D341Med (cell line): ENCODE measurements at places on chromosomes 12 and 14.

DNA sequence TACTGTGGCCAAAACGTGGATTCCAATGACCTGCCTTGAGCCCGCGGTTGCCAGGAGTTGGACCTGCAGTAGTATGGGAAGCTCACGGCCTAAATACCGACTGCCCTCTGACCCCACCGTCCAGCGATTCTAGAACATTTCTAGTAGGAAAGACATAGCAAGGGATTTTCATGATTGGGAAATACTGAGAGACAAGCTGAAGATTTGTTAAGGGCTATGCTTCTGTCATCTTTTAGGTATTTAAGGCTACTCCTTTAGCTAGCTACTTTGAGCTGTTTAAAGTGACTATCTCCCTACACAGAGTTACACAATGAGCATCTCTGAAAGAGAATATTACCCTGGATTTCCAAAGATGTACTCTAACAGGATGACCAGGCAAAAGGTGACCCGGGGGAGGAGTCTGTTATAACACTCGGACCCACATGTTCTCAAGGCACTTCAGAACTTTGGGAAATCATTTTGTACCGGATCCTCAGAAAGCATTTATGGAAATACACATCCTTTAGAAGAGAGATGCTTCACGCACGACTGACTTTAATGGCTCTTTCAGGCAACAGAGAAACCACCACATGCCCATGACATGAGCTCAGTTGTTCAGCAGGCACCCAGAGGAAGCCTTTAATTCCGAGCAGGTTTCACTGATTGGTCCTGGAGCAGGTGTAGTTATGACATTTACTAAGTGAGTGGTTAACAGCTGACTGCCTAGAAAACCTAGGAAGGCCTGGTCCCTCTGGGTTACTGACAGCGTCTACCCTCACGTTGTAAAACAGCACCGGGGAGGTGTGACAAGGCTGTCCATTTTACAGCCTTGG is 4.2 kb downstream of the BAG5 start:
- DNase-seq = no peak

DNA sequence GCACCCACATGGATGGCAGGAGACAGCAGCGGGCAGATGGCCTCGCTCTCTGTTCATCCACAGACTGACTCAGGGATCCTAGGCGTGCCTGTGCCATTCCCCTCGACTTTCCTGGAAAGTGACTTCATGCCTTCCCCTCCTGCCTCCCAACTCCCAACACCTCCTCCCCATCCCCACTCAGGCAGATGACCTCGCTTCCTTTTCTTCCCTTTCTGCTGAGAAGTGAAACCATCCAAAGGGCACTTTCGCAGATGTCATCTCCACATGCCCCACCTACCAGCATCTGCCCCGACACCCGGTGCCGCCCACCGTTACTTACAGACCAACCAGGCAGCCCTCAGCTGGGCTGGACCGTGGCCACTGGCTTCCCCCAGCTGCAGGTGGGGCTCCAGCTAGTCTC is 29.6 kb downstream of the BEGAIN start:
- no peak for DNase-seq

DNA sequence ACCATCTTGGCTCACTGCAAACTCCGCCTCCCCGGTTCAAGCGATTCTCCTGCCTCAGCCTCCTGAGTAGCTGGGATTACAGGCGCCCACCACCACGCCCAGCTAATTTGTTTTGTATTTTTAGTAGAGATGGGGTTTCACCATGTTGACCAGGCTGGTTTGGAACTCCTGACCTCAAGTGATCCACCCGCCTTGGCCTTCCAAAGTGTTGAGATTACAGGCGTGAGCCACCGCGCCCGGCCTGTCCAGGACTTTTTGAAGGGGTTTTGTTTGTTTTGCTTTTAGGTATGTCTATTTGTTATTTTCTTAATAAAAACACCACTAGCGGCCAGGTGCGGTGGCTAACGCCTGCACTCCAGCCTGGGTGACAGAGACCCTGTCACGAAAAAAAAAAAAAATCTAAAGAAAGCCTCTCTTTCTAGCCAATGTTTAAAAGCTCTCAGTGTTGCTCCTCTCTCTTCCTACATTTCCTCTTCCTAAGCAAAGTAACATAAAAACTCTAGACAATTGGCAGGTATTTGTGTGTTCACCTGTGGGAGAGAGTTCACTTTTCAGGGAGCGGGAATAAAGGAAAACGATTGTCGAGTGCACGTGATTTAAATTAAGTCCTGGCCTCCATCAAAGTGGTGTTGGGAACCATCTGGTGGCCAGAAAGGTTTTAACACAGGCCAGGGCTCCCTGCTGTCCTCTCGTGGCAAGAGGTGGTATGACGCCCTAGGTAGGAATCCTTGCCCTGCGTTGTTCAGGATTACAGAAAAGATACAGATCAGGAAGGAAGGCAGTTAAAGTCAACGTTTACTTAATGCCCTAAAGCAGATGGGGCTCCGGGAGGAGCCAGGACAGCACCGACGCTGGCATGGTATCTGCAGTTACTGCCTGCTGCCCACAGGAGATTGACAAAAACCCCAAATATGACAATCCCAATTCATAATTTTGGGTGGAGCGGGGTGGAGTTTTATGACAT is 36.2 kb upstream of the ATP23 start:
- DNase-seq = peak; percentile 85

DNA sequence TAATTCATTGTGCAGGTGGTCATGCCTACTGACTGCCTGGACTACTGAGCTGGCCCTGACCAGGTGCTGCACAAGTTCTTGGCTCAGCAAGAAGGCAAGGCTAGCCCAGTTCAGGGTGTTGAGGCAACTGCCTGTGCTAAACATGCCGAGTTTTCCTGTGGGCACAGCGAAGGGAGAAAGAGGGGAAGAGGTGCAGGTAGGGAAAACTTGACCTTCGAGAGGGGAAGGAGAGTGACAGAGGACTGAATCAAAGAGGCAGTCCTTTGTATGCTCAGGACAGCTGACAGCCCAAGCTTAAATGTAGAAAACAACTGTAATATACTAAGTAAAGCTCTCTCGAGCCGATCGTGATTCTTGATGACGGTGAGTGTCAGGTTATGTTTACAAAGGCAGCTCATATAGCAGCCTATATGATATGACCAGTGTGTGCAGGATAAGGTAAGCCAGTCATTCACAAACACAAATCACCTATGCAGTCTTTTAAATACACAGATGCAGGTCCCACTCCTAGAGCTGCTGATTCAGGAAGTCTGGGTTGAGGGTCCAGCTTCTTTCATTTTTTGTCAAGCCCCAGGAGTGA is 2.6 kb downstream of the IRAK3 start:
- DNase-seq = no peak

DNA sequence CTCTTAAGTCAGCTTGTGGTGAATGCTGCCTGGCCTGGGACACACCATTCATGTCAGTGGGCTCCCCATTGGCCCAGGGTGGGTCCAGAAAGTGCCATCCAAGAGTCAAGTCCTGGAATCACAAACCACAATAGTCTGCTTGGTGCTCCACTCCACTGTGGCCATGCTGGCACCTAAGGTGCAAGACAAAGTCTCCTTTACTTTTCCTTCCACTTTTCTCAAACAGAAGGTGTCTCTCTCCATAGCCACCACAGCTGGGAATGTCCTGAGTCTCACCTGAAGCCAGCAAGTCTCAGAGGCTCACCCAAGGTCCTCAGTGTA is 9.0 kb downstream of the RDH16 start:
- no peak for DNase-seq

GRCh38 chr14:101134161-101134631 is 230.7 kb upstream of the RTL1 start:
- peak; percentile 10 for DNase-seq

GRCh38 chr12:31897781-31898503 is 61.3 kb upstream of the RESF1 start:
- peak; percentile 39 for DNase-seq

GRCh38 chr12:131345521-131346436 is 365.1 kb upstream of the SFSWAP start:
- DNase-seq = no peak
